ENCODE measurements at places on chromosomes 7 and 10.
A peak's percentile ranks its signal among the peaks of the same experiment; 100 is the strongest.

DNA sequence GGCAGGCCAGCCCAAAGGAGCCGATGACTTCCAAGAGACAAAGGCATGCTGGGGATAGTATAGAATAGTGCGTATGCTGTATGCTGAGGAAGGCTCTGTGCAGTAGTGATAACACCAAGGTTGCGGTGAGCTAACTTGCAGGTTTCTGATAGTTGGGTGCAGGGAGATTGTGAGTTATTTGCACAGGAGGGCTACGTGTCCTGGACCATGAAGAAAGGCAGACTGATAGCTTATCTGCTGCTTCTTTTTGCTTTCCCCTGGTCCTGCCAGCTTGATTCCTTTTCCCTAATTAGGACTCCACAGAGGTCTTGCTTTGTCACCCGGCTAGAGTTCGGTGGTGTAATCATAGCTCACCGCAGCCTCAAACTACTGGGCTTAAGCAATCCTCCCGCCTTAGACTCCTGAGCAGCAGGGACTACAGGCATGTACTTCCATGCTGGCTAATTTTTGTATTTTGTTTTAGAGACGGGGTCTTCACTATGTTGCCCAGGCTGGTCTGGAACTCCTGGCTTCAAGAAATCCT, 43.9 kb upstream of the ARHGAP12 start:
- no peak for DNase-seq

GRCh38 chr7:112929421-112929820, 139.2 kb upstream of the TMEM168 start:
- DNase-seq: no peak

DNA sequence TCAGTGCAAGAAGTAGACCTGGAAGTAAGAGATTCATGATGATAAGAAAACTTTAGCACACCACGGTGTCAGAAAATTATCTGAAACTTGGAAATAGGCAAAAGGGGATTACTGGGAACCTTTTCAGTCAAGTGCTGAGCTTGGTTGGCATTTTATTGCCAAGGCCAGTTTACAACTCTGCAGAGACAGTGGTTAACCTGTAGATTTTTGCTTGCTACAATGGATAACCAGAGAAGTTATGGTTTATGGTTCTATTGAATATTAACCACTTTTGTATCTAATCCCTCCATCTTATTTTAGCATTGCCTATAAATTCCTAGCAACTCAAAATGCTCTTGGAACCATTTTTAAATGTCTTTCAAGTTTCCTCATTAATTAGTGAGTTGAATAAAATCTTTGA, 13.3 kb upstream of the GRM8 start:
- no peak for DNase-seq

DNA sequence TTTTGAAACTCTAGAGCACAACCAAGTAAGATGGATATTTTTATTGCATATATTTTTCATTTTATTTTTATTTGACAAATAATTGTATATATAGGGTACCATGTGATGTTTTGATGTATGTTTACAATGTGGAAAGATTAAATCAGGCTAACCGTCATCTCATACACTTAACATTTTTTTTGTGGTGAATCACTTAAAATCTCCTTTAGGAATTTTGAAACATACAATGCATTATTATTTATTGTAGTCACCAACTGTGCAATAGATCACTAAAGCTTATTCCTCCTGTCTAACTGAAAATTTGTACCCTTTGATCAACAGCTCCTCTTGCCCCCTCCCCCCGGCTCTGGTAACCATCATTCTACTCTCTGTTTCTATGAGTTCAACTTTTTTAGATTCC, 77.2 kb downstream of the DNAH11 start:
- DNase-seq: no peak

GRCh38 chr7:70696201-70696754, 435.7 kb upstream of the GALNT17 start:
- DNase-seq: no peak

GRCh38 chr10:16314259-16314658, 122.6 kb upstream of the PTER start:
- no peak for DNase-seq

- DNase-seq: no peak
These were observed 287.4 kb downstream of the CELF2 start for GRCh38 chr10:11304906-11305585.

GRCh38 chr10:24425151-24425550, 216.2 kb downstream of the KIAA1217 start:
- no peak for DNase-seq

DNA sequence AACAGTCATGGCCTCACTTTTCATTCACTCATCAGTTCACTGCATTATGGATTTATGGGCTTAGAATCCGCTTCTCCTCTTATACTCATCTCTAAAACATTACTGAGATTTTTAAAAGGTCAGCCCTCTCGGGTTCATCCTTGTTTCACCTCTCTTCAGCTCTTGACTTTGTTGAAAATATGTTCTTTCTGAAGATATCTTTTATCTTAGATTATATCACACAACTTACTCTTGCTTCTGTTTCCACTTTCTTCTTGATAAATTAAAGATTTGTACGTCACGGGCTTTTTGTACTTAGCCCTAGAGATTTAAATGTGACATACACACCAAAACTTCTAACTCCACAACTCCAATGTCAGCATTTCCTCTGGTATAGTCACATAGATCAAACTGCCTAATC, 342.5 kb upstream of the TMEM229A start:
- no peak for DNase-seq

DNA sequence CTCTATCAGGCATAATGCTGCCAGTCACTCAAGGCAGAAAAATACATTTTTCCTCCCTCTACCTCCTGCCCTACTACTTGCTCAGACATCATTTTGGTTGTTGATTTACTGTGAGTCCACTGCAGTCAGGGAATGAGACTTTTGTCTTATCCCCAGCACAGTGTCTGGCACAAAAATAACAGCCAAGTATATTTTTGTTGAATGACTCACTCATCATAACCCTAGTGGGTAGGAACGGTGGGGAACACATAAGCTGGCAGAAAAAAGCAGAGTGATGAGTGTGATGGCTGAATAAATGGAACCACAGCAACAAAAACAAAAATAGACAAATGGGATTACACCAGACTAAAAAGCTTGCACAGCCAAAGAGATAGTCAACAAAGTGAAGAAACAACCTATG, 65.8 kb upstream of the LAMB4 start:
- DNase-seq: no peak

DNA sequence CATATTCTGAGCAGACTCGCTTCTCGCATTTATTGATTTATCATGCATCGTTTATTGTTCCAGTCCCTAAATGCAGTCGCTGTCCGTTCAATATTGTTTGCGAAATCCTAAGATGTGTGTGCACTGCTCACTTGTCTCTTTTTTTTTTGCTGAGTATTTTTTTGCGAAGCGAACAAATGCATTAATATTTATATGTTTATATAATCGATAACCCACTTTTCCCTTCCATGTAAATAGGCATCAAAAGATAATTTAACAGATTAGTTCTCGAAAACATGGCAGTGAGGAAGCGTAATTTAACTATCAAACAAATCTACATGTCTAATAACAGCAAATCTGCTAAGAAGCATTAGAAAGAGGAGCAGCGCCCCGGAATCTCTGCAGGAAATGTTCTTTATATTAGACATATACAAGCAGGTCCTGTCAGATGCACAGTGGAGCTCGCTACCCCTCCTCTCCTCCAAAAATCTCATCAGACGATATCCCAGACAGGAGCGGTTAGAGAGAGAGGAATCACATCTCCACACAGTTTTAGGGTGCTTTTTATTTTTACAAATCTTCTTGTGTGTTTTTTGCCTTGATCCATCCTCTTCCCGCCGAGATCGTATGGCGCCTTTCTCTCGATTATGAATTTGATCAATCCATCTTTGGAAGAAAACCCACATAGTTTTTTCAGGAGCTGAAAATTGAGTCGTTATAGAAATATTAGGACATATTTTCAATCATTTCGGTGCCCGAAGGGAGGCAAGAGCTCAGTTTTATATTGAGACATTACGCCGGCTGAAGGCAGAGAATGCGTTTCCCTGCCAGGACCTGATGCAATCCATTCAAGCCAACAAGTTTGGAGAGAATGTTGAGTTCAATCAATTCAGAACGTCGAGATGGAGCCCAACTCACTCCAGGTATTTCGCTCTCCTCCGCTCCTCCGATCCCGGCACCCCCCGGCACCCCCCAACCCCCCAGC, at the start of gene ARID5B:
Gene ARID5B, plus strand, starts transcription at position 871 of the 964 bp plus-strand sequence. Its CDS starts 11 bp downstream, at position 882.
- DNase-seq: no peak

DNA sequence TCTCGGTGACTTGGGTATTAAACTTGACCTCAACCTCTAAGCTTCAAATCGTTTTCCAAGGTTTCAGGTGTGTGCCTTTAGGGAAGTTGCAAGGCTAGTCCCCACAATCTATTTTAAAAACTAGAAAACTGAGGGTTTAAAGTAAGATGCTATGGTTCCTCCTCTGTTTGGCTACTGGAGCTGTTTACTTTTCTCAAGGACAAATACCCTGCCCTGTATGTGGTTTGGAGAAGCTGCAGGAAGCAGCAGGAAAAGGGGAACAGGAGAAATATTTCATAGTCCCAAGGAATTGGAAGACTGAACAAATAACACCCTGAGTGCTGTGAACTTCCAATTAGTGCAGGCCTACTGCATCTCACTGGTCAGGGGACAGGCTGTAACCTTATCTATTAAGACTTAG, 135.9 kb downstream of the NRP1 start:
- no peak for DNase-seq

- DNase-seq: no peak
These were observed 94.9 kb downstream of the CPXM2 start for GRCh38 chr10:123796736-123797135.

GRCh38 chr7:124879103-124879502, 50.5 kb downstream of the POT1 start:
- DNase-seq: no peak

DNA sequence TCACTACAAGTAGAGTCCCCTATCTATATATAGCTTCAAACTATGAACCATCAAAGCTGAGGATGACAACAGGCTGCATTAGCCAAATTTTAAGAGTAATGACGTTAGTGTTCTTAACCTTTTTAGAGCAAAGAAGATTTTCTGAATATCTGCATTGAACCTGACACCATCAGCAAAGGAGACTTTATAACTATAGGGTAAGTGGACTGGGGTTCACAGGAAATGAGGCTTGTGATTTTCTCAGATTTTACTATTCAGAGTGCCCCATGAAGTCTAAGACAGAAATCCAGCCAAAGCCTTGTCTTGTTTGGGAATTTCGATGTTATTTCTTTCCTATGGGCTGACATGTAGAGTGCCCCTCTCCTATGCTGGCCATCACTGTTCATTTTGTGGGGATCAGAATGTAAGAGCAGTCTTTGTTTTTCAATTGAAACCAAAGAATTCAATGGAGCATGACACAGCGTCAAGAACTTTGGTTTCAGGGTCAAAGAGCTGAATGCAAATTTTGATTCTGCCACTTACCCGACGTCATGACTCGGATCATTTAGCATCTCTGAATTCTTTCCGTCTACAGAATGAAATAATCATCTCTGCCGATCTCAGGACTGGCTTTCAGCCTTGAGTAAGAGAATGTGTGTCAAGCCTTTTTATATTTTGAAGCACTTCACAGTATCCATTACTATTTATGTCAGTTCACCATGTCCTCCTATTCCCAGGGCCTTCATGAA, 52.7 kb downstream of the DENND11 start:
- no peak for DNase-seq

- DNase-seq: no peak
These were observed 126.3 kb downstream of the COL26A1 start for GRCh38 chr7:101488826-101489572.

DNA sequence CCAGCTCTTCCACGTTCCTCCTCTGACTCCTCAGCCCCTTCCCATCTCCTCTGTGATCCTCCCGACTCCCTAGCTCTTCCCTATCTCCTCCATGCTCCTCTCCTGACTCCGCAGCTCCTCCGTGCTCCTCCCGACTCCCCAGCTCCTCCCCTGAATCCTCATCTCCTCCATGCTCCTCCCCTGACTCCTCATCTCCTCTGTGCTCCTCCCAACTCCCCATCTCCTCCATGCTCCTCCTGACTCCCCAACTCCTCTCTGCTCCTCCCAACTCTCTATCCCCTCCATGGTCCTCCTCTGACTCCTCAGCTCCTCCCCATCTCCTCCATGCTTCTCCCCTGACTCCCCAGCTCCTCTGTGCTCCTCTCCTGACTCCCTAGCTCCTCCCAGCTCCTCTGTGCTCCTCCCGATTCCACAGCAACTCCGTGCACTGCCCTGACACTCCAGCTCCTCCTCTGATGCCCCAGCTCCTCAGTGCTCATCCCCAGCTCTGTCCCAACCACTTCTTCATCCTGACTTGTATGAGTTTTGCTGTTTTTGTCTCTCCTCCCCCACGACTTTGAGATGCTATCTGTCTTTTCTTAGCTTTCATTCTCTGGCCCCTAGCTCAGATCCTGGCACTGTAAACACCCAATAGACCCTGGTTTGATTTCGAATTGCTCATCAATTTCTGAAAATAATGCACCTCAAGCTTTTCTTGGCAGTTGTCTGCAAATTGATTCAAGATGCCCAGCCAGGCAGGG, 38.3 kb downstream of the OAT start:
- DNase-seq: no peak

DNA sequence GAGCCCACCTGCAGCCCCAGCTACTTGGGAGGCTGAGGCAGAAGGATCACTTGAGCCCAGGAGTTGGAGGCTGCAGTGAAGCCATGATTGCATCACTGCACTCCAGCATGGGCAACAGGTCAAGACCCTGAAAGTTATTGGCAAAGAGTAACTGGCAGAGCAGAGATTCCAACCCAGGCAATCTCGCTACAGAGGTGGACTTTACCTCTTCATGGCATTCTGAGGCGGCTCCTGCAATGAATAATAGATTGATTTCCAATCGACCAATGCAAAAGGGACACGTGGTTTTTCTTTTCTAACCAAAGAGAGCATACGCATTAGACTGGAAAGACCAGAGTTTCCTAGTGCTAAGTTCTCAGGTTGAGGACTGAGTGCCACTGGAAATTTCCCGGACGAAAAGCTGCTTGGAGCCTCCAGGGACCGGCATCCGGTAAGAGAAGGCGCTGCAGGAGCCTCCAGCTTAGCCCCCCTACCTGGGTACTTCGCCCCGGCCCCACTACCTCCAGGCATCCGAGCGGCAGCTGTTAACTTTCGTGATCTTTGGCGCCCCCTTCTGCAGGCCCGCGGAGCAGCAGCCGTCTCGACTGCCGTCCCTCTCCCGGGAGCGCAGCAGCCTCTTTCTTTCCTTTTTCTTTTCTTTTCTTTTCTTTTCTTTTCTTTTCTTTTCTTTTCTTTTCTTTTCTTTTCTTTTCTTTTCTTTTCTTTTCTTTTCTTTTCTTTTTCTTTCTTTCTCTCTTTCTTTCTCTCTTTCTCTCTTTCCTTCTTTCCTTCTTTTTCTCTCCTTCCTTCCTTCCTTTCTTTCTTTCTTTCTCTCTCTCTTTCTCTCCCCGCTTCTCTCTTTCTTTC, 4.1 kb downstream of the MBLAC1 start:
- peak; percentile 61 for DNase-seq
